HuH-7.5 (cell line): ENCODE measurements at places on chromosomes 1 and 21.
A peak's percentile ranks its signal among the peaks of the same experiment; 100 is the strongest.

GRCh38 chr21:42056996-42057689 is 14.0 kb upstream of the UMODL1 start:
- peak; percentile 57 for DNase-seq

DNA sequence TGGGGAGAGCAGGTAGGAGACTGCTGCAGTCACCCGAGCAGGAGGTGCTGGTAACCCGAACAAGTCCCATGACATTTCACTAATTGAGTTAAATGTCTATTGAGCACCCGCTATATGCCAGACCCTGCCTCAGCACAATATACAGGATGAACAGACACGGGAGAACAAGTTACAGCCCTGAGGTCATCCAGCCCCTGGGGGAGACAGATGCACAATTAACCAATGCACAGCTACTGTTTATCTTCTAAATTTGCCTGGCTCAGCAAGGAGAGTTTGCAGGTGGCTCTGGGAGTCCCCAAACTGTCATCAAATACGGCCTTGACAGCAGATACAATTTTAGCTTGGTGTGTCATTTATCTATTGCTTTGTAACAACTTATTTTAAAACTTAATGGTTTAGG is 18.1 kb downstream of the CITED4 start:
- DNase-seq = no peak

- DNase-seq = no peak
Observed at GRCh38 chr1:242876030-242876429, 351.5 kb upstream of the PLD5 start.

DNA sequence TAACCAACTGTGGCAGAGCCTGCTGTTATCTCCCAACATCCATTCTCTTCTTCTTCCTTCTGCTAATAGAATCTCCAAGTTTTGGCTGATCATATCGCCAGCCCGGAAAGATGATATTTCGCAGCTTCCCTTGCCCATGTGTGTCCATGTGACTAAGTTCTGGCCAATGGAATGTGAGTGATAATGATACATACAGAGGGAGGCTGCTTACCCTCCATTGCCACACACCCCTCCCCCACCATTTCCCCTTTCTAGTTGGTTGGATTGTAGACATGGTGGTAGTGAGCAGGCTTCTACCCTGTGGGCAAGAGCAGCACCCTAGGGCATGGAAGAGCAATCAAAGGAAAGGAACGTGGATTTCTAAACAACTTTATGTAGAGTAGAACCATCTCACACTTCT is 48.8 kb downstream of the SLC9C2 start:
- no peak for DNase-seq

DNA sequence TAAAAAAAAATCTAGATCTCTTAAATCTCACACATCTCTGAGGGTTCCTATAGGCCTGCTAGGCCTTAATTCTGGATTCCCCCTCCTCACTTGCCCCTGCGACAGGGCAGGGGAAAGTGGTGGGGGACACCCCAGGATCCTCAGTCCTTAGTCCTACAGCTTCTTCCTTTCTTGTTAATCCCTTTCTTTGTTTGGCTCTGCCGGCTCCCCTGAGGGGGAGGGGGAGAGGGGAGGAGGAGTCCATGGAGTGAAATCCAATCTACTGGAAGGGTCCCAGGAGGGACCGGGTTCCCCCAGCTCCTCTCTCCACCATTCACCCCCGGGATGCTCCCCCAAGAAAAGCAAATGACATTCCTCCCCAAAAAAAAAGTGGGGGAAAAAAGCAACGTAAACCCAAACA is 8.5 kb downstream of the MEX3A start:
- no peak for DNase-seq

GRCh38 chr1:57623039-57623790 is 199.4 kb upstream of the DAB1 start:
- DNase-seq = peak; percentile 15

DNA sequence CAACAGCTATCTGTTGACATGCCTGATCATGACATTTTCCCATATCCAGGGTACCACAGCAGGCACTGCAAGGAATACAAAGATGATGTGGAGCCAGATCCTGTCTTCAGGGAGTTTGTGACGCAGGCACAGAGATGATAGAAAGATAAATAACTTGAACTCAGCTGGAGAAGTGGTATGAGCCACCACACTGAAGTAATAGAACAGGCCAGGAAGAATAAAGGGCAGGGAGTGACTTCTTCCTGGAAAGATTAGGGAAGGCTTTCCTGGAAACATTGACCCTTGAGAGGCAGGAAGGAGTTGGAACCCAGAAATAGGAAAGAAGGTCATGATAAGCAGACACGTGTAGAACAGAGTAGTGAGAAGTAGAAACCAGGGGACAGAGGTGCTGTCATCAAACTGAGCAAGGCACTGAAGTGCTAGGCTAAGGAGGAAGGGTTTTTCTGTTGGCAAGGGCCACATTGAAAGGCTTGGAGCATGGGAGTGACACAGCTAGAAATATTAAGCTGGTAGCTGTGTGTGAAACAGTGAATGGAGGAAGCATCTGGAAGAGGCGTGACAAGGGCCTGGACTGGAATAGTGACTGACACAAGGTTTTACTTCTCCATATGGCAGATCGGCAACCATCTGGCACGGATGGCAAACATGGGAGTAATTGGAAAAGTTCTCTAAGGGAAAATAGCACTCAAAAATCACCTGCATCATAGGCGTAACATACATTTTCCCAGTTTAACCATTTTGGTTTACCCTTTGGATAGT is 68.4 kb downstream of the AK5 start:
- no peak for DNase-seq

- DNase-seq = no peak
Observed at GRCh38 chr1:37415611-37416244, 58.7 kb upstream of the ZC3H12A start.

- no peak for DNase-seq
Observed at GRCh38 chr1:111565968-111566367, 53.6 kb upstream of the RAP1A start.

GRCh38 chr1:85214654-85215053 is 13.8 kb upstream of the SYDE2 start:
- DNase-seq = no peak

- no peak for DNase-seq
Observed at GRCh38 chr1:55331351-55331750, 116.2 kb upstream of the USP24 start.

GRCh38 chr1:101587741-101588140 is 350.9 kb downstream of the S1PR1 start:
- DNase-seq = no peak

- no peak for DNase-seq
Observed at GRCh38 chr1:230236301-230237008, 169.4 kb downstream of the GALNT2 start.

DNA sequence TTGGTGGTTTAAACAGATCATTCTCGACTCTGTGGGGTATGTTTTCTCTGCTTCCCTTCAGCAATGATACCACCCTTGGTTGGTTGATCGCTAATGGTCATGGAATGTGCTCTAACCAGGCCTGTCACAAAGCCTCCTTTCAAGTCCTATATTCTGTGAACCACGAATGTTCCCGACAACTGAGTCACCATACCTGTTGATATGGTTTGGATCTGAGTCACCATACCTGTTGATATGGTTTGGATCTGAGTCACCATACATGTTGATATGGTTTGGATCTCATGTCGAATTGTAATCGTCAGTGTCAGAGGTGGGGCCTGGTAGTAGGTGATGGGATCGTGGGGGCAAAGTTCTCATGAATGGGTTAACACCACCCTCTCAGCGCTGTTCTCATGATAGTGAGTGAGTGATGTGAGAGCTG is 10.2 kb upstream of the CAMK2N1 start:
- DNase-seq = no peak

- no peak for DNase-seq
Observed at GRCh38 chr1:201454608-201455007, 14.4 kb downstream of the PHLDA3 start.

- DNase-seq = no peak
Observed at GRCh38 chr1:60569189-60569588, 495.6 kb upstream of the C1orf87 start.

- no peak for DNase-seq
Observed at GRCh38 chr21:42683371-42684108, 30.1 kb downstream of the PDE9A start.

- DNase-seq = no peak
Observed at GRCh38 chr1:243848858-243849420, 1.1 kb downstream of the AKT3 start.

GRCh38 chr1:154764181-154764580 is 105.9 kb downstream of the KCNN3 start:
- DNase-seq = no peak

DNA sequence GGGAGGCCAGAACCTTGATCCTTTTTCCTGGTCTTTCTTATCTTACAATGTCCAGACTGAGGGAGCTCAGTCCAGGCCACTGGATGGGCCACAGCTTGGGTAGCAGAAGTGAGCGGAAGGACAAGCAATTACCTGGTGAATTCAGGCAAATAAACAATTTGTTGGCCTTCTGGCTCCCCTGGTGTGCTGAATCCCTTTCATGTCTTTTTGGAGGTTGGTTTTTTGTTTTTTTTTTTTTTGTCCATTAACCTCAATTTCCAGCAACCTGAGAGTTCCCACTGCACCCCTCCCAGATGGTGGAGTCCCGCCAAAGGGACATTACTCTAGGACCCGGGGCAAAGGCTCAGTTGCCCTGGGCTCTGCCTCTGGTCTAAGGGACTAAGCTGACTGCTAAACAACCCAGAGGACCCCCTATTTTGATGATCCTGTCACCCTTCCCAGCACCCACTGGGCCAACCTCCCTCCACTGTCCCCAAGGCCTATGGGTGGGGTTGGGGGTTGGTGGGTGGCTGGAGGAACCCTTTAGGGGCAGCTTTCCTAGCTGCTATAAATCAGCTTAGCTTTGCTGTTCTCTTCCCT is 85.5 kb downstream of the KCND3 start:
- no peak for DNase-seq

DNA sequence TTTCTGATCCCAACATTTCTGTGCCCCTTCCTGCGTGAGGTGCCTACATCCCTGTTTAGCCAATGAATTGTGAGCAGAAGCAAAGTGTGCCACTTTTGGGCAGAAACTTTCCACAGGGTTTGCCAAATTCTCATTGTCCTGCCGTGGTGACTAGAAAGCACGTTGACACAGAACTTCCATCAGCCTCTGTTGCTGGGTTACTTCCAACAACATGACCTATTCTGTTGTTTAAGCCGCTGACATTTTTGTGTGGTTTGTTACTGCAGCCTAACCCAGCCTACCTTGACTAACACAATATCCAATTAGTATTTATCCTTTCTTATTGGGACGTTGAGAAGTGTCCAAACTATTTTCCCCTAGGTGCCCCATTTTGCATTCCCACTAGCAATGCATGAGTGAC is 136.8 kb downstream of the URB2 start:
- DNase-seq = no peak

DNA sequence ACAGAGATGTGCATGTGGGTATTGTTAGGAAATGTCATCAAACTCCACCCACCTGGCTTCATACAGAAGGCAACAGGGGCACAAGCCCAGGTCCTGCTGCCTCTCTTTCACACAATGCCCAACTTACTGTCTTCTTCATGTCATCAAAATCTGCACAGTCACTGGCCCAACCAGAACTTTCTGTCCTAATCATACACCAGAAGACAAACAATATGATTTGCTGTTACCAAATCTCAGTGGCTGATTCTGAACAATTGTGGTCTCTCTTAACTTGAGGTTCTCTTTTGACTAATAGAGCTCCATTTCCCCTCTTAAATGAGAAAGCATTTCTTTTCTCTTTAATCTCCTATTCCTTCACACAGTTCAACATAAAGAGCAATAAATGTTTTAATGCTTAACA is 7.7 kb downstream of the HSD3B2 start:
- DNase-seq = no peak

- no peak for DNase-seq
Observed at GRCh38 chr1:229007167-229007566, 263.7 kb upstream of the RAB4A start.

DNA sequence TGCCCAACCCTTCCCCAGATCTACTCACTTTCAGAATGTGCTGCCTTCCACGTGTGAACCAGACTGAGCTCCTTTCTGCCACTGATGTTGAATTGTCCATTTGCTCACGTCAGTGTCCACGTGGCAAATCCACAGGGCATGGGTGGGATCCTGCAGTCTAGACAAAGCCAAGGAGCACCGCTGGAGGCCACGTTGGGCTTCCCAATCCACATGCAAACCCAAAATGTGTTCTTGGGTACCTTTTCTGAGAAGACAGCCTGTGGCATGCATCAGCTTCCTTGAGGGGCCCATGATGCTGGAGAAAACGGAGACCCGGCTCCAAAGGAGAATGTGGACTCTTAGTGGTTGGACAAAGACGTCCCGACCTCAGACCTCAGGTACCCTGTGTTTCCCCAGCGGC is 87.6 kb downstream of the PDE9A start:
- DNase-seq = no peak

GRCh38 chr1:10774615-10775310 is 21.7 kb downstream of the CASZ1 start:
- no peak for DNase-seq

- DNase-seq = no peak
Observed at GRCh38 chr1:202251424-202252256, 58.0 kb downstream of the LGR6 start.

- DNase-seq = no peak
Observed at GRCh38 chr21:37550157-37550556, 183.6 kb downstream of the DYRK1A start.

GRCh38 chr1:22800629-22801028 is 90.0 kb downstream of the EPHB2 start:
- no peak for DNase-seq

DNA sequence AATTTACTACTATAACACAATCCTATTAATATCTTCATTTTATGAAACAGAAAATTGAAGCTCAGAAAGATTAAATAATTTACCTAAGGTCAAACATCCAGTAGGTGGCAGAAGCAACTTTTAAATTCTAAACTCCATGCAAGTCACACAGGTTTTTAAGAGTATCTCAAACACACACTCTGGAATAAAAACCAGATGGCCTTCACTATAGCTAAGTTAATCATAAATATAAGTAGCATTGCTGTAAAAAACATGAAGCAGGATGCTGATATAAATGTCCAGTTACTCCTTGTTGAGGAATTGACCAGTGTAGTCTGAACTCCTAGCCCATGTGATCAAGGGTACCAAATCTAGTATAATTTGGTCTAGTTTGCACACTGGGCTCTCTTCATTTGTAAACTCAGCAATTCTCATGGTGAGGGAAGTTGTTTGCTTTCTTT is 9.4 kb upstream of the FMO3 start:
- DNase-seq = no peak

- no peak for DNase-seq
Observed at GRCh38 chr1:206657751-206658150, 22.4 kb downstream of the DYRK3 start.

- DNase-seq = peak; percentile 69
Observed at GRCh38 chr1:2229037-2229864, 1.1 kb downstream of the SKI start.

GRCh38 chr21:29938776-29939103 is 1.1 kb downstream of the GRIK1 start:
- no peak for DNase-seq
